ENCODE measurements at places on chromosomes 6 and 20. TPM values are rescaled to one million over a fixed set of nuclear protein-coding genes. Genes with fewer than 3 reads are reported as not detected.

C4B gene
- total RNA-seq: 44.3 TPM

OOEP gene
- not detected for total RNA-seq

CENPW gene
- total RNA-seq: not detected

RGS19 gene
- total RNA-seq: 41.2 TPM

ADGRF1 gene
- not detected for total RNA-seq

WFDC10B gene
- total RNA-seq: not detected

ZNF318 gene
- total RNA-seq: 13.0 TPM

GINS1 gene
- not detected for total RNA-seq

ADGB gene
- total RNA-seq: not detected

SUPT3H gene
- 6.6 TPM for total RNA-seq

CLVS2 gene
- total RNA-seq: 0.07 TPM

EFCAB8 gene
- total RNA-seq: 1.5 TPM

BNIP5 gene
- not detected for total RNA-seq

NOX3 gene
- total RNA-seq: not detected

VTA1 gene
- 37.3 TPM for total RNA-seq

RSPH4A gene
- 0.78 TPM for total RNA-seq

ABHD16B gene
- total RNA-seq: not detected

TOX2 gene
- 14.6 TPM for total RNA-seq

DCDC2 gene
- not detected for total RNA-seq

FAM8A1 gene
- 36.4 TPM for total RNA-seq

RIMS4 gene
- total RNA-seq: 13.5 TPM

SLC2A10 gene
- total RNA-seq: 19.8 TPM

POLH gene
- 9.0 TPM for total RNA-seq

DACT2 gene
- 0.28 TPM for total RNA-seq

CYP24A1 gene
- total RNA-seq: not detected

CDSN gene
- total RNA-seq: 1.6 TPM

SIGLEC1 gene
- total RNA-seq: 12.2 TPM

TCP11 gene
- not detected for total RNA-seq

ZNF165 gene
- total RNA-seq: 0.56 TPM

MAVS gene
- 42.1 TPM for total RNA-seq

B3GAT2 gene
- total RNA-seq: not detected

CHRNA4 gene
- total RNA-seq: not detected

TSPO2 gene
- not detected for total RNA-seq

All from thoracic aorta (tissue), 2 donors.